Activated naive CD4-positive, alpha-beta T cell treated with Interleukin-2 at 50 U/mL for 16 hours (primary cell): ENCODE measurements at places on chromosomes 7 and 10.

GRCh38 chr7:106618480-106618879 is 42.5 kb downstream of the CCDC71L start:
- no peak for DNase-seq

- no peak for DNase-seq
These were observed 139.2 kb upstream of the NRP1 start for GRCh38 chr10:33473688-33474087.

GRCh38 chr7:101562531-101563197 is 66.4 kb downstream of the MYL10 start:
- no peak for DNase-seq

DNA sequence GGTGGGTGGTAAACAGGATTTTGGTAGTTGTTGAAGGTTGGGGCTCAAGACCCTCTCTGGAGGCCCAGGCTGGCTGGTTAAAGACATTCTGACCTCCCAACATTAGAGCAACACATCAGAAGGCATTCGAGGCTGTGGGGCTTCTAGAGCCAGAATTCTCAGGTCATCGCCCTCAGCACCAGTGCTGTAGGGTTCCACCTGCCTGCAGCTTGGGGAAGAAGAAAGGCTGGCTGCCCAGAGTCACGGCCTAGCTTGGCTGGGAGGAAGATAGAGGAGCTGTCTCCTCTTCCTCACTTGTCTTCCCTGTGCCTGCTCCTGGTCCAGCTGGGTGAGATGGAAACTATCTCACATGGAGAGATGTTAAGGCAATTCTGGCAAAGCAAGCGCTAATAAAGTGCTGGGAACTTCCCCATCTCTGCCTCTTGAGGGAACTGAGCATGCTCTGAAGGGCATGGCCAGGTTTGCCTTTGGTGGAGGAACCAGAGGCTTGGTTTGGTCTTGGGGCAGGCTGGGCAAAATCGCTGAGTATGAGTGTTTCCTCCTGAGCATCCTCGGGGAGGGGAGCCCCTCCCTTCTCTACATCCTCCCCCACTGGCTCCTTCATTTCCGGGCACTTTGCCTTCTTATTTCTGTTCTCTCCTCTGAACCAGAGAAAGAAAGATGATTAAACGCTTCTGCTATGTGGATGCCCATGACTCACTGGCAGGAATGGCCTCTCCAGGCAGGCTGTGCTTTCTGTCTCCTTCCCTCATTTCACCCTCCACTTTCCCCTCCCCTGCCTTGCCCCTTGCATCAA is 509.0 kb upstream of the PODXL start:
- no peak for DNase-seq

DNA sequence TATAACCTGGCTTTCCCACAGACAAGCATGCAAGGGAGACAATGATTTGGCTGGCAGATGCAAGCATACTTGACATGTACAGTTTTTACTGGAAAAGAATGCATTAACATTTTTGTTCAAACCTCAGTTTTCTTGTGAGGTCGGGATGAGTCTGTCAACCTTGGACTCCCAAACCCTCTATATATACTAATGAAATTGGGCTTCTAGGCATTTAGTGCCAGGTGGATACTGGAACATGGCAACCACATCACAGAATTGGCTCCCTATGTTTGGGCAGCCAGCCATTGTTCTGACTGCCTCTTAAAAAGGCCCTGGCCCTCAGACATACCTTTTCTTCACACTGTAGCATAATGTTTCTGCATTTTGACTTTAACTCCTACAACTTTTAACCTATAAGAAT is 39.1 kb downstream of the CDK6 start:
- DNase-seq: no peak

GRCh38 chr10:127959428-127959827 is 52.5 kb downstream of the PTPRE start:
- DNase-seq: no peak

DNA sequence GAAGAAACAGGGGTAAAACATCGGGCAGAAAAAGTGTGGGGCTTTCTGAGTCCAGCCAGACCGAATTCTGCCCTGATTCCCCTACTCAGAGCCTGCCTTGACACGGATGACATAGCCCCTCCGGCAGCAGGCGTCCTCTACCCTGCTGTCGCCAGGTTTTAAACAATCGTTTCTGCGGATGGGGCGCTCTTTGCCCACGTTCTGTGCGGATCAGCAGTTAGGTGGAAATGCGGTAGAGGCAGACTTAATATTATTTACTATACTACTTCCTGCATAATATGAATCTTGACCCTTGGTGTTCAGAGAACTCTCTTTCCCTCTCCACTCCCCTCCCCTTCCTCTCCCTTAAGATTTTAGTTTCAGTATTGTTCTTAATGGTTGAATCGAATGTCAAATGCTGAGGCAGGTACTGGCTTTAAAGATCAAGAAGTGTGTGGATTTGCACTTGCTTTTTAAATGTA is 2.4 kb downstream of the GATA3 start:
- peak; percentile 65 for DNase-seq

GRCh38 chr7:133676805-133677370 is 424.0 kb downstream of the EXOC4 start:
- no peak for DNase-seq

DNA sequence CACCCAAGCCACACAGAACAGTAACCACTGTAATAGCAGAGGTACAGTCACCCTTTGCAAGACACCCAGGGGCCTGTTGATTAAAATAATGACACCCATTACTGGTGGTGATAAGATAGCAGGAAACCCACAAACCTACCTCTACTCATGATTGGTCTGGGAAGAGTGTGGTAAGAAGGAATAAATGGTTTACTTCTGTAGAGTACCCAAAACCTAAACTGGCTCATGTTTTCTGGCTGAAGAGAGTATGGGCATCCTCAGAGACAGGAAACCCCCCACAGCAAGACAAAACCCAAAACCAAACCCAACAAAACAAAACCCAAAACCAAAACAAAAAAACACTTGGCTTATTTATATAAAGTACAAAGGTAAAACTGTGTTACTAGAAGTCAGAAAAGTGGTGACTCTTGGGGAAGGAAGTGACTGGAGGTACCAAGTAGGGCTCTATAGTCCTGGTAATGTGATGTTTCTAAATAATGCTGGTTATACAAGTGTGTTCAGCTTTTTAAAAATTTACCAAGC is 15.5 kb upstream of the DNAJB12 start:
- DNase-seq: no peak

GRCh38 chr7:32223721-32224120 is 153.5 kb upstream of the PDE1C start:
- no peak for DNase-seq

- DNase-seq: no peak
These were observed 886.4 kb upstream of the LRRN3 start for GRCh38 chr7:110204527-110204926.

DNA sequence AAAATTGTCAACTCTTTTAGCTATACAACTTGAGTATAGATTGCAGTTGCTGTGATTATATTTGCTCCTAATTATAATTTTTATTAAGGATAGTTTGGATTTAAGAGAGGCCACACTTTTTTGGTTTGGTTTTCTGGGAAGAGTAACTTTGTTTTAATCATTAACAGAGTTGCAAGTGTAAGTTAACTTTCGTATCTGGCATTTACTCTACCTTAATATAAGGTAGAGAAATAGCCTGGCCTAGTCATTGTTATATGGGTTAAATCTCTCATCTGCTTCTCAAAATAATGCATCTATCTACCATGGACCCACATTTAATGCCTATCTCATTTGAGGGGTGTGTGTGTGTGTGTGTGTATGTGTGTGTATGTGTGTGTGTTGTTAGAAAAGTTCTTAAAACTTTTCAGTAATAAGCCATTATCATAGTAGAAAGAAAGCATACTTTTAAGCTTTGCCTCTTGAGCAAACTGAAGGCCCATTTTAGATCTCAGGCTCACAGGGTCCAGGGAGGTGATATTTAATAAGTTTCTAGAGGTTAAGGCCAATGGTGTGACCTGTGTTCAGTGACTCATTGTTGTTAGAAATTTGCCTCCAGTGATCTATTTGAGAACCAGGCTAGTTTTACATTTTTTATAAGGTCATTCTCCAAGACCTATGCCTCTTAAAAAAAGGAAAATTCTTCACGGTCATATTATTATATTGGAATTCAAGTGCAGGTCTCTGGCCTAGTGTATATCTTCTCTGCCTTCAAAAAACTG is 10.9 kb upstream of the TEX47 start:
- DNase-seq: no peak

DNA sequence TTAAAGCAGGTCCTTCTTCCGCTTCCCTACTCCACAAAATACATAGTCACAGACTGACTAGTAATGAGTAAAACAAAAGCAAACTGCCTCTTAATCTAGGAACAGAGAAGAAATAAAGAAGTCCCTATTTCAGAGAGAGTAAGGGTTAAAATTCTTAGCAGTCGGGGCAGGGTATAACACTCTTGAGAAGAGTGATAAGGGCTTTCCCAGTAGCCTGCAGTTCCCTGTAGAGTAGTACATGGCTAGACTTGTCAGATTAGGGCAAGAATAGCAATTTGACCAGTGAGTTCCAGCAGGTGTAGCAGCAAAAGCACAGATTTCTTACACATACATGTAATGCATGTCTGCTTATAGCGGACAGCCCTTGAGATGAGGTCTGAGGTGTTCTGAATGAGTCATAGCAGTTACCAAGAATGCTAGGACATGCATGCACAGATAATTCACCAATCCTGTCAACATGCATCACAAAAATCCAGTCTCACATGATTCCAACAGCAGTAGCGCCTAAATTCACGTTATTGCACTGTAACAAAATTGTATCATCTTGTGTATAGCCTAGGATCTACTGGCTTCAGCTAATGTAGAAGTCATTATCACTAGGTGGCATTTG is 40.7 kb downstream of the BTRC start:
- DNase-seq: no peak

GRCh38 chr10:106957823-106958588 is 206.5 kb downstream of the SORCS1 start:
- no peak for DNase-seq

DNA sequence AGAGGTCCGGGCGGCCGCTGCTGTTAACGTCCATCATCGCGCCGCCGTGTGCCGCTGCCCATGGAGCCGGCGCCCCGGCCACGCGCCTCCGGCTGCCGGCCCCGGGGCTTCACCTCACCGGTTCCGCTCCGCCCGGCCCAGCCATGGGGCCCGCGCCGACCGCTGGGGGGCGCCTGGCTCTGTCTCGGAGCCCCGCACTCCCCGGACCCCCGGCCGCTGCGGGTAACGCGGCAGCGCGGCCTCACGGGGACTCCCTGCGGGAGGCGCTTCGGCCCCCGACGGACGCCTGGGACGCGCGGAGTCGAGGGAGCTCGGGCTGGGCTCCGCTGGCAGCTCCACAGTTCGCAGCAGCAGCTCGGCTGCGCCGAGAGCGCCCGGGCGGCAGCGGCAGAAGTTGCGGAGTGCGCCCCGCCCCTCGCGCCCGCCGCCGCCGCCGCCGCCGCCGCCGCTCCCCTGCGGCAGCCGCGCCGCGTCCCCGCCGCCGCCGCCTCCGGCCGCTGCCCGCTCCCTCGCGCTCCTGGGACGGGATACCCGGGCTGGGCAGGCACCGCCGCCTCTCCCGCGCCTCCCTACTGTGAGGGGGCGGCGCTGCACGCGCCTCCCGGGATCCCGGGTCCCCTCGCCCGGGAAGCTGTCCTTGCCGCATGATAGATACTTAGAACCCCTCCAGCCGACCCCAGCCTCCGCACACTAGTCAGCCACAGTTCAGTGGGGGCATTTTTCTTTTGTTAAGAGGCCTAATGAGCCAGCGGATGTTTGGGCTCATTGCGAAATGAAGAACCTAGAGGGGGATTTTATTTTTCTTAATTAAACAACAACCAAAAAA is at the start of gene HTR7:
Gene HTR7 (minus strand): TSS at position 405 of the 826 bp plus-strand sequence. CDS start 368 bp downstream, at position 37.
- DNase-seq: peak; percentile 68

- no peak for DNase-seq
These were observed 1.7 kb downstream of the NYAP1 start for GRCh38 chr7:100485471-100485876.

DNA sequence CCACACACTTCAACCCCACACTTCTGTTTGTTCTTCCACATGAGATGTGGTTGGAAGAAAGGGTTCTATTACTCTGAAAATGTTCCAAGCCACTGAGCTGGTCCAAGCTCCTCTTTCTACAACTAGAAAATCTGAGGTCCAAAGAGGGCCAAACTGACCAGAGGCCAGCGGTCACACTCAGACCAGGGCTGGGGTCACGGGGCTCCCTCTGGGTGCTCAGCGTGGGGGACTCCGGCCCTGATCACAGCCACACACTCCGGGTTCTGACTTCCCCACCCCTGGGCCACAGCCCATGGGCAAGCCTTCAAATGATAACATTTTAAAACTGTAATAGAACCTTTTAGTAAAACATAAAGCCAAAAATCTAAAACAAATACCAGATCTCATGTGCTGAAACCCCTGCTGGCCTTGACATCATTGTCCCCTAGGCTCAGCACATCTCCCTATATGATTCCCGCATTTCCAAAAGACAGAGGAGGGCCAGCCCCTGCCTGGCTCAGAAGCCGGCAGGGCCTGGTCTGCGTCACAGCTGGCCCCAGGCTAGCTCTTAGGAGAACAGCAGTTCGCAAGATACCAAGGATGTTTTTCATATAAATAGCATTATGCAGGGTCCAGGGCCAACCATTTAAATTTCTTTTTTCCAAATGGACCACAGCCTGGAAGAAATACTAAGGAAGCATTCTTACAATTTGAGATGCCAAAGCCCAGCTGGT is 3.3 kb downstream of the CRYGN start:
- no peak for DNase-seq

GRCh38 chr10:111108441-111108840 is 31.6 kb downstream of the ADRA2A start:
- no peak for DNase-seq
